ENCODE measurements at places on chromosomes 4 and X.

- DNase-seq, result no peak
Measured at GRCh38 chr4:138981930-138982390, 33.6 kb upstream of the NOCT start.

GRCh38 chr4:64158648-64159326, 250.5 kb downstream of the TECRL start:
- peak; percentile 3 for DNase-seq

- DNase-seq, result no peak
Measured at GRCh38 chr4:86565651-86566050, 28.5 kb upstream of the PTPN13 start.

GRCh38 chr4:35649778-35650177, 594.5 kb downstream of the ARAP2 start:
- DNase-seq, result no peak

DNA sequence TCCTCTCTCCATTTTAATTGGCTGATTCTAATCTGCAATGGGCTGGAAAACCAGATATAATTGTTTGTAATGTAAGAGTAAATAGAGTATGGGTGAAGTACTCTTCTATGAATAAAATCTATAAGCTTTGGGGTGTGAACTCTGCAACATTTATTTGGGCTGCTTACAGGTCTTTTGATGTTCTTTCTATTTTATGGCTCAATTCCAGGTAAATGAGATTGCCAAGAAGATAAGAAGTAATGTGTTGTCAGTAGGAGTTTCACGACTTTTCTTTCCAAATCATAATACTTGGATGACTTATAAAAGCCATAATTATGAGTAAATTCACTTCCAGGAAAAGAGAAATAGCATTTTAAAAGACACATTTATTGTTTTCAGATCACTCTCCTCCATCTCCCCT, 103.5 kb downstream of the FMR1NB start:
- DNase-seq, result no peak

Measured in stimulated activated CD4-positive, alpha-beta T cell treated with anti-CD3 and anti-CD28 coated beads, Interleukin-4, amount 100 ng/mL, for 4 hours (primary cell).